Upper lobe of left lung (tissue), 6 donors: ENCODE measurements at places on chromosomes 1 and 21.

DNA sequence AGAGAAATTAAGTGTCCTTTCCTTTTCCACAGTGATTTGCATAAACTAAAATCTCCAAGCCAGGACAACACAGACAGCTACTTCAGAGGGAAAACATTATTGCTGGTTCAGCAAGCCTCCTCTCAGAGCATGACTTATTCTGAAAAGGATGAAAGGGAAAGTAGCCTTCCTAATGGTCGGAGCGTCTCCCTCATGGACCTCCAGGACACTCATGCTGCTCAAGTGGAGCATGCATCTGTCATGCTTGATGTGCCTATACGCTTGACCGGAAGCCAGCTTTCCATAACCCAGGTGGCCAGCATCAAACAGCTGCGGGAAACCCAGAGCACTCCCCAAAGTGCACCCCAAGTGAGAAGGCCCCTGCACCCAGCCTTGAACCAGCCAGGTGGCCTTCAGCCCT, 39.1 kb downstream of the CLEC20A start:
- DNase-seq: no peak

- peak; percentile 22 for DNase-seq
Measured at GRCh38 chr21:42467140-42467983, 28.7 kb downstream of the RSPH1 start.

DNA sequence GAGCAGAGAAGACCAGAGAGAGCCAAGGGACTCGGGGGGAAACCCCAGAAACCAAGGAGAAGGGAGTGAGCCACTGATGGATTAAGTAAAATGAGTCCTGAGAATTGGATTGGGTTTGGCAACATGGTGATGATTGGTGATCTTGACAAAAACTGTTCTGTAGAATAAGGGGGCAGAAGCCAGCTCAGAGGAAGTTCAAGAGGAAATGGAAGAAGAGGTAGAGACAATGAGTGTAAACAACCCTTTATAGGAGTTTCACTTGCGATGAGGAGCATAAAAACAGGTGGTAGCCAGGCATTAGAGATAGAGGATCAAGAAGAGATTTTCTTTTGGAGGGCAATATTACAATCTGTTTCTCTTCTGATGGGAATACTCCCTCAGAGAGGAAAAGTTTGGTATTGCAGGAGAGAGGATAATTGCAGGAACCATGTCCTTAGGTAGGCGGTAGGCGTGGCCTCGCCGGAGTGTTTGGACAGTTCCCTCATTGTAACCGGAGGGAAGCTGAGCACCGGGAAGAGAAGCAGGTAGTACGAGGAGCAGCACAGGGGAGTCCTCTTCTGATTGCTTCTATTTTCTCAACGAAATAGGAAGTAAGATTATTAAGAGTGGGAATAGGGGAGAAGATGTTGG, 68.4 kb upstream of the TENT5C start:
- peak; percentile 86 for DNase-seq

DNA sequence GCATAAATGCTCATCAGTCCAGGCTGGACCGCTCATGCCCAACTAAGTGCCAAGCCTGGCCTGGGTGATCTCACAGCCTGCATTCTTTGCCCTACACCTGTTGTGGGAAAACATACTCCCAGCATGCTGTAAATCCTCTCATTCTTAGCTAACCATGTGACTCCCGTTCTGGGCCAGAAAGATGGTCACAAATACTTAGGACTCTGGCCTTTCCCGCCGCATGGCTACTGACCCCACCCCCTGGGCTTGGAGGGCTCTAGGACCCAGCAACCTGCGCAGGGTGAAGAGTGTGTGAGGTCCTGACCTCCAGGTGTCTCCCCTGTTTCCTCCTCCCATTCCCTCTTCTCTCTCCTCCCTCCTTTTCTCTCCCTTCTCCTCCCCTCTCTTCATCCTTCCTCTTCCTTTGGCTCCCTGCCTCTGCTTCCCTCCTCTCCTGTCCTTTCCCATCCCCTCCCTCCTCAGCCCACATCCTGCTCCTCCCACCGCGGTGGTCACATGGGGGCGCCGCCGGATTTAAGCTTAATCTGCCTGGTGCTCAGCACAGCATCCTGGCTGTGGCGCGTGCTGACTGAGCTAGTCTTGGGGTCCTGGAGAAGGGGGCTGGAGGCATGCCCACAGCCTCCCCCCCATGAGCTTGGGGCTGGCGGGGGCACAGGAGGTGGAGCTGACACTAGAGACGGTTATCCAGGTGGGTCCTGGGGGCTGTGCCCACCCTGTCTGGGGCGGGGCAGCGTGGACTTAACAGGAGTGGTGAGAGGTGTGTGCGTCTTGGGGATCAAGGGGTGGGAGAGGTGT, at the start of gene CROCC:
Gene CROCC, plus strand, starts transcription at position 541 of the 795 bp plus-strand sequence. Its CDS starts 88 bp downstream, at position 629.
- DNase-seq: no peak

DNA sequence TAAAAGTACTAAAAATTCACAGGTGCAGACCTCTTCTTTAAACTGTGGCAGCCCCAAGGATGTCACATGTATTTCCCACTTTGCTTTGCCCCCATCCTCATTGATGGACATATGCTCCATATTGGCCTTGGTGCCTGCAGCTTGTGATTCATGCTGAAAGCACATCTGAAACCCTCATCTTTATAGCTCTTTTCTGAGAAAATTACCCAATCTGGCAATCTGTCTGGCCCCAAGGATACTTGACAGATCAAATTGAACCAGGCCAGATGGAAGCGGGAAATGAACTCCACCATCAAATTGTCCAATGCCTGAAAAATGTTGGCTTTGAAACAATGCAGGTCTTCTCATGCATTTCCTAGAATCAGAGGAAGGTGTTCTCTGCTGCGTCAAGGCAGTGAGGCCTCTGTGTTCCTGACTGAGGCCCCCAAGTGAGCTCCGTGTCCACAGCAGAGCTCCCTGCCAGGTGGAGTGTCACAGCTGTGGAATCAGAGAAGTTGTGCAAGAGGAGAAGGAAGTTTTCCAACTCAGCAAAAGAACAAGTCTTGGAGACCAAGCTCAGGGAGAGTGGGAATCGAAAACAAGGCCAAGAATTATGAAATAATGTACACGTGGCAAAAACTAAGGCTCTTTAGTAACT, 323.7 kb downstream of the PLPP3 start:
- DNase-seq: peak; percentile 59

DNA sequence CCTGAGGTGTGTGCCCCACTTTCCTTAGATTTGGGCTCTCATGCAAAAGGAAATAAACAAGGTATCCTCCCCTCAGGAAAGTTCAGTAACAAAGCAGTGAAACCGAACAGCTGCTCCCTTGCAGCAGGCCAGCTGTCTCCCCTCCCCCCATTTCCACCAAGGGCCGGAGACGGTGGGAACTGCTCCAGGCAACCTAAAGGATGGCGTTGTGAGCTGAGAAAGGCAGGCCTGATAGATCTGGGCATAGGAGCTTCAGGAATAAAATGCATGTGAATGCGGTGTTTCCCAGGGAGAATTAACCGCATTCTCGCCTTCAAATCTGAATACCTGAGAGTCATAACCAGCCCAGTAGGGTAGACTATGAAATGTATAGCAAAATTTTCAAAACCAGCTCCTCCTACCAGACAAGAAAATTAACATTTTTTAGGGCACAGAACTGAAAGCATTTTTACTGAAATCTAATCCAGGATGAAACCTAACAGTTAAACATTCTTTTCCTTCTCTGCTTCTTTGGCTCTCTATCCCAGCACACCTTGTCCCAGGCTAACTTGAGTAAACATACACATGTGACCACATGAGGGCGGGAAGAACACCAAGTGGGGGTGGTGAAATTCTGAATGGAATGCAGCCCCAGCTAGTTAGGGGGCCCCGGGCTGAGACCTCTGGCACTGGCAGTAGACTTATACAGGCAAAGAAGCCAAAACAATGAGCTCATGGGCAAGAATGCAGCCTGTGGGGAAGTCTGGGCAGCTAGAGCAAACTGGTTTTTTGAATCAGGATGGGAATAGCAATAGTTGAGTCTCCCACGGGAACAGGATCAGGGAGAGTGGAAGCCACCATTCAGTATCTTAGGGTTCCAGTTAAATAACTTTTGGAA, 11.5 kb downstream of the MCL1 start:
- DNase-seq: no peak

DNA sequence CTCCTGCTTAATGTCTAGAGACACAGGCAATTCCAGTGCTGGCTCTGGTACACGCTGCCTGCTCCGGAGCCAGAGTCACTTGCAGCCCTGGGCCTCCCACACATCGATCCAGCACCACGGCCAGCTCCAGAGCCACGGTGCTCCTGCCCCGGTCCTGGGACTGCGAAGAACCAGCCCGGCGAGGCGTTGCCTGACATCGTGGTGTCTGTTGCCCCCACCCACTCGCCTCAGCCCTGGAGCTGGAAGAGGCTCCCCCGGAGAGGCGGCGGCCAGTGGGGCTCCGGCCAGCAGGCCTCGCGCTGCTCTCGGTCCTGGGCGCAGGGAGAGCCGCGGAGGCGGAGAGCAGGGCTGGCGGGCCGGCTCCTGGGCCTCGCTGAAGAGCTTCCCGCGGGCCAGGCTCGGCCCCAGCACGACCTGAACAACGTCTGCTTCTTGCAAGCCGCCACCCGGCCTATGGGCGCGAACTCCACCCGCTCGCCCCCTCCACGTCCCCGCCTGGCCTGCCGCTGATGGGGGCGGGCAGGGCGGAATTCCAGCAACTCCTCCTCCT, 364.8 kb downstream of the CEP170 start:
- DNase-seq: peak; percentile 69

GRCh38 chr1:18819203-18819602, 40.3 kb downstream of the TAS1R2 start:
- no peak for DNase-seq

DNA sequence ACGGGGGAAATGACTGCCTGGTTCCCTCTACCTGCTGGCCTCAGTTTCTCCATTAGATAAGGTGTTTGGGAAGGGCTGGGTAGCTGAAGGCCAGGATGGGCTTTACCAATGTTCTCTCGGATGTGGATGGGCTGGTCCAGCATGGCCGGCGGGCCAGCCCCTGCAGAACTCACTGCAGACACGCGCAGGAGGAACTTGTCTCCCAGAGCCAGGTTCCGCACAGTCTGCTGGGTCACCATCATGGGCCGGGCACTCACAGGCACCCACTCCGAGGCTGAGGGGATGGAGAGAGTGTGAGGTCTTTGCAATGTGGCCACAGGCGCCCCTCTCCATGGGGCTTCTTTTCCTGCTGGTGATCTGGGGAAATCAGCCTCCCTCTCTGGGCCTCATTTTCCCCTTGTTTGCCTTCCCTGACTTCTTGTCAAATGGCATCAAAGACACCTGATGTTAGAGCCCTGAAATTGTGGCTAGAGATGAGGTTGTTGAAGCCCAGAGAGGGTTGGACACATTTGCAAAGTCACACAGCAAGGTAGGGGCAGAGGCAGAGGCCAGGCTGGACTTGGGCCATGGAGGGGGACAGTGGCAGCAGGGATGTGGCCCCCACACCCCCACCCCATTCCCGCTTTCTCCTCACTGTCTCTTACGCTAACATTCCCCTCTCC, 1.2 kb downstream of the MYBPH start:
- peak; percentile 66 for DNase-seq

- DNase-seq: no peak
Measured at GRCh38 chr1:155834296-155834926, 22.6 kb downstream of the GON4L start.

DNA sequence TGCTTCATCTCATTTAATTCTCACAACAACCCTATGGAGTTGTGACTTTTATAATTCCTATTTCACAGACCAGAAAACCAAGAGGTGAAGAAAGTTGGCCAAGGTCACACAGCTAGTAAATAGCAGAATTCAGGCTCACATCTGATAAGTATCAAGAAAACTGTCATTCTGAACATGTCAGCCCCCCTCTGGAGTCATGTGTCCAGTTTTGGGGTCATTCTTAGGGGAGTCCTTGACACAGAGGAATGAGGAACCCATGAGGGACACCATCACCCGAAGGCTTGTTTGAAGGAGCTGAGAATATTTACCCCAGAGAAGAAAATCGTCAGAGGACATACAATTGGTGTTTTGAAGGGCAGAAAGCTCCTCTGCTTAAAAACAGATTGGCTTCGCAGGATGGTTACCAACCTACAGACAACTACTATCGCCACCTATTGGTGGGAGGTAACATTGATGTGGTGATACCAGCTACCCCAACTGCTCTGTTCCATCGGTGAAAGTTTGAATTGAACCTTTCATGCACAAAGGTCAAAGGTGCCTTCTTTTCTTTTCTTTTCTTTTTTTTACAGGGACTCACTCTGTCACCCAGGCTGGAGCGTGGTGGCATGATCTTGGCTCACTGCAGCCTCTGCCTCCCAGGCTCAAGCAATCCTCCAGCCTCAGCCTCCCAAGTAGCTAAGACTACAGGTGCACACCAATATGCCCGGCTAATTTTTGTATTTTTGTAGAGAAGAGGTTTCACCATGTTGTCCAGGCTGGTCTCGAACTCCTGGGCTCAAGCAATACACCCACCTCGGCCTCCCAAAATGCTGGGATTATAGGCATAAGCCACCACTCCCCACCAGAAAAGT, 31.3 kb downstream of the NCMAP start:
- peak; percentile 46 for DNase-seq

- no peak for DNase-seq
Measured at GRCh38 chr1:234730770-234731568, 121.0 kb upstream of the IRF2BP2 start.

DNA sequence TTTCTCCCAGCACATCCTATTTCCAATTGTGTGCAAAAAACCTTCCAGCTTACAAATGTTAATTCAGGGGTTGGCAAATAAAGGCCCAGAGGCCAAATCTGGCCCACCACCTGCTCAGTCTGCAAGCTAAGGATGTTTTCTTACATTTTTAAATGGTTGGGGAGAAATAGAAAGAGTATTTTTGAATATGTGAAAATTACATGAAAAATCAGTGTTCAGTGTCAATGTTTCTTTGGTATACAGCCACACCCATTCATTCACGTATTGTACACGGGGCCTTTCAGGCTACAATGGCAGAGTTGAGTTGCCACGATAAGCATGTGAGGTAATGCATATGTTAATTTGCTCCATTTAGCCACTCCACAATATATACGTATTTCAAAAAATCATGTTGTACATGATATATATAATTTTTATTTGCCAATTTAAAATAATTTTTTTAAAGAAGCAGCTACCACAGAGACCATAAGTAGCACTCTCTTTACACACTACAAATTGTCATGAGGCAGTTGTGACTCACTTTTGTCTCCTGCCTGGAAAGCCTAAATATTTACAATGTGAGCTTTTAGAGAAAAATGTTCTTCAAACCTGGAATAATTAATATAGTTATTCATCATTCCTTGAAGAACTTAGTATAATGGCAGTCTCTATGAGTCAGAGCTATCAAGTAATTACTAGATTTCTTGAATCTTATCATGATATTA, 189.6 kb downstream of the SMYD3 start:
- no peak for DNase-seq

DNA sequence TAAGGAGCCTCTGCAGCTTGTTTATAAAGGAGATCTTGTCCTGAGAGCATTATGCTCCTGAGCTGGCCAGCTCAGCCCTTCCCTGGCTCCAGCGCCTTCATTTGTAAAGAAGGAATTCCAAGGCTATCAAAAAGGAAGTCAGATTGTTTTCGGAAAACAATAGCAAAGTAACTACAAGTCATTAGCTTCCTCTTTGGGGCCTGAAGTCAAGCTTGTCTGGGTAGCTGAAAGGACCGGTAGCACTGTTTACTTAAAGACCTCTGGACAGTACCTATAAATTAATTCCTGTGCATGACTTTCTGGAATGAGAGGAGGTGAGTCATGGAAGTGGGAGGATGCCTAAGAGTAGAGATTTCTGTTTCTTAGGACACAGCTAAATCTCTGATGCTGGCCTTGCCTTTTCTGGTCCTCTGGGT, 20.7 kb upstream of the GJA5 start:
- DNase-seq: no peak
